ENCODE measurements at places on chromosomes 13 and 19.

GRCh38 chr19:8083141-8083540 is 30.6 kb downstream of the CCL25 start:
- no peak for DNase-seq

DNA sequence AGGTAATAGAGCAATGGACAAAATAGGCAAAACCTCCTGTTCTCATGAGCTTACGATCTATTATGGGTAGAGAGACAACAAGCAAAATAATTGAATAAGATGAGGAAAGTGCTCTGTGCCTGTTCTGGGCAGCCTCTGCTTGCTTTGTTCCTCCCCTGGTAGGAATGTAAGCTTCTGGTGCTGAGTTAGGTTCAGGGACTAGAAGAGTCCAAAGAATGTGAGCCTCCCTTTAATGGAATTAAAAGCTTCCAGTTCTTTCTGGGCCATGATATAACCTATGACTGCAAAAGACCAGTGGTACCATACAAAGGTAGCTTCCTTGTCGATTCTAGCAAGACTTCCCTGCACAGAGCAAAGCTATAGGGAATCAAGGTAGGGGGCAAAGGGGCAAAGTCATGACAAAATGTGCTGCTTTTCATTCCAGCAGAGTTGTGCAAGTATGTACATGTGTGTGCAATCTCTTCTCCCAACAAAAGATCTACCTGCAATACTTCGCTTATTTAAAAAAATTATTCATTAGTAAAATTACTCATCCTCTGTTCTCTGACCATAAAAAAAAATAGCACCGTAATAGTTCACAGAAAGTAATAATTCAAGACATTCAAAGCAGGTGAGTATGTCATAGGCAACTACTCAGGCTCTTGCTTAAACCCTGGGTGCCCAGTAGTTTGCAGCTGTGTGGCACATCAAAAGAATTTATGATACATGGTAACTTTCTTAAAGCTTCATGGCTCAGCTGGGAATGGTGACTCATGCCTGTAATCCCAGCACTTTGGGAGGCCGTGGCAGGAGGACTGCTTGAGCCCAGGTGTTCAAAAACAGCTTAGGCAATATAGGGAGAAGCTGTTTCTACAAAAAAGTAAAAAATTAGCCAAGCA is 21.4 kb downstream of the ACOD1 start:
- no peak for DNase-seq

DNA sequence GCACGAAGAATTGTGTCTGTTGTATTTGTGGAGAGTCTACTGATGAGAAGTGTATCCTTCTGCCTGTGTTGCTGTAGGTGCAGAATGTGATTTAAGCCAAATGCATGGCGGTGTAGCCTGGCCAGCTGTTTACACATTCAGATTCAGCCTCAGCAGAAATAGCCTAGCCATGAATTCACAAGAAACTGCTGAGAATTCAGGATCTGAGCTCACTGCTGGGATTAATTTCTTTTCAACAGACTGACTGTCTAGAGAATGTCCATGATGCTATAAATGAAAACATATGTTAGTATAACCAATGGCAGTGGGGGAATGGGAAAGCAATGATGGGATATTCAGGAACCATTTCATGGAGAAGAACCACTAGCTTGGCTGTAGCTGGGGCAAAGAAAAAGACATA is 77.4 kb upstream of the RNF113B start:
- no peak for DNase-seq

GRCh38 chr13:32669030-32669646 is 82.9 kb downstream of the PDS5B start:
- peak; percentile 43 for DNase-seq

- no peak for DNase-seq
These were observed 942.6 kb upstream of the SLC10A2 start for GRCh38 chr13:104008541-104009435.

DNA sequence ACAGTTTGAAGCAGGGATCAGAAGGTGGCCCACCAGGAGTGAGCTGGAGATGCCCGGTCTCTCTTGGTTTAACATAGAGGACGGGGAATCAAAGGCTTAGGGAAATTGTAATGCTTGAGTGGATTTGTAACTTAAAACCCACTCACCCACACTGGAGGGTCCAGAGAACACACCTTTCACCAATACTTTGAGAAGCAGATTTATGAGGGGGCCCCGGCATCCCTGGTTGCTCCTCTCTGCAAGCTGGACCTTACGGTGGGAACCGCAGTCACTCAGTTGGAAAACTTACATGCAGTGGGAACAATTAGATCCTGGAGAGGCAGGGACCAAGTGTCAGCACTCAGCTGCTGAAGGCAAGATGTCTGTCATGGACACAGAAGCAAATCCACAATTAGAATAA is 20.5 kb downstream of the PPP5C start:
- no peak for DNase-seq

GRCh38 chr13:106986033-106986484 is 418.1 kb upstream of the ARGLU1 start:
- DNase-seq = no peak

DNA sequence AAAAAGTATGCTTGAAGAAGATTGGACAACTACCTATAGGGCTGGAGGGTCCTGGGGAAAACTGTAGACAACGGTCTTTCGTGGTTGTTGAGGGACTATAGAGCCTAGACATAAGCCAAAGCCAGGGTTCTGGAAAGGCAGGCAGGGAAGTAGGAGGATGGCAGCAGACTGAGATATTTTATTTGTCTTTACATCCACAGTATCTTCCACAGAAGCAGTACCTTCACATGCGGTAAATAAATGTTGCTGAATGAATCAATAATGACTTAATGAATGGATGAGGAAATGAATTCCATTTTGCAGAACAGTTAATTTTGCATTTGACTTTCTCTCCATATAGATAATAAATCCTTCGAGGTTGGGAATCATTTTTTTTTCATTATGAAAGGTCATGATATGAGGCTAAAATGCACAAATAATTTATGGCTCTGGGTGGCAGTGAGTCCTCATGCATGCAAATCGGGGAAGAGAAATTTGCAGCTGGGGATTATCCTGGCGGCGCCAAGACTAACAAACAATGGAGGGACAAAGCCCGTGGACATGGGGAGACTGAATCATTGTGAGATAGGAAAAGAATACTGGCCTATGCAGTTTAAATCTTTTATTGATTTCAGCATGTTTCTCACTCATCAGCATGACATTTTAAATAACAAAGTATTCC is 102.0 kb downstream of the ERCC5 start:
- no peak for DNase-seq

GRCh38 chr13:76439546-76439945 is 446.7 kb downstream of the KCTD12 start:
- DNase-seq = no peak

GRCh38 chr13:91238036-91238435 is 109.5 kb upstream of the MIR17HG start:
- no peak for DNase-seq

DNA sequence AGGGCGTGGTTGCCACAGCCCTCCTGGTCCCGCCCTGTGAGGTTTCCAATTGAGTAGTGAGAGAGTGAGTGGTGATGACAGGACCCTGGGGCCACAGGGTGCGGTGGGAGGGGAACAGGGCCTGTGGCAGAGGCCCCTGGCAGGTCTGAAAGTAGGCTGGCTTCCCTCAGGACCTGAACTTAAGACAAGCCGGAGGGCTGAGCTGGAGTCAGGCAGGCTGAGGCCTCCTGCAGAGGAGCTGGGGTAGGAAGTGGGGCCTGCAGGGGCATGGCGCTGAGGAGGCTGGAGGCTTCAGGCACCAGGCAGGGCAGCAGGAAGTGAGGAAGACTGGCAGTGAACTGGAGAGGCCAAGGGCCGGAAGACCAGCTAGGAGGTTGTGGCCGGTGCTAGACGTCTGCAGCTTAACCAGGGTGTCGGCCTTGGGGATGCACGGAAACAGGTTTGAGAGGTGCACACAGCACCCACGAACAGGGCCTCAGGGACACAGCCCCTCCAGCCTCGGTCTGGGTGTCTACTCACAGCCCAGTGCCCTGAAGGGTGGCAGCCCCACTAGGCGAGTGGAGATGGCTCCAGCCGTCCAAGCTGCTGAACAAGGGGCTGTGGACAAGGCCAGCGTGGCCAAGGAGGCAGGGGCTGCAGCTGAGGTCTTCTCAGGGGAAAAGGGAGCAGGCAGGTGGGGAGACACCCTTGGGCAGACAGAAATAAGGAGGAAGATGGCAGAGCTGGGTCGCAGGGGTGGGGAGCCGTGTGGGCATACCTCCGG is 17.8 kb downstream of the POP4 start:
- peak; percentile 94 for DNase-seq

GRCh38 chr13:73721571-73721970 is 412.6 kb downstream of the KLF12 start:
- DNase-seq = no peak

GRCh38 chr13:49877629-49878218 is 58.4 kb downstream of the SPRYD7 start:
- DNase-seq = no peak

GRCh38 chr13:101157261-101157660 is 259.0 kb downstream of the NALCN start:
- DNase-seq = no peak

DNA sequence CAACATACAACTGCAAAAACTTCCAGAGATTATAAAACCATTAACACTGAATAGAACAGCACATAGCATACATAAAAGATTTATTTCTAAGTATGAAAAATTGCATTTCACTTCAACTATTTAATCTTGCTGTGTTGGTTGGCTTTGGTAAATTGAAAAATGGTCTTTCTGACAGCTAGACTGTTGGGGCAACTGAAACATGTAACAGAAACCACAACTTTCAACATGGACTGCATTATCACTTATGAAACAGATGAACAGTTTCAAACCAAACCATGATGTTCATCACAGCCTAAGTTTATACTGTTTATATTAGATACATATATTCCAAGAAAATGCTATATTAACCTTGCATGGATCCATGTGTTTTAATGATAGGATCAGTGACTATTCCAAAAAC is 324.1 kb upstream of the PCDH9 start:
- no peak for DNase-seq

DNA sequence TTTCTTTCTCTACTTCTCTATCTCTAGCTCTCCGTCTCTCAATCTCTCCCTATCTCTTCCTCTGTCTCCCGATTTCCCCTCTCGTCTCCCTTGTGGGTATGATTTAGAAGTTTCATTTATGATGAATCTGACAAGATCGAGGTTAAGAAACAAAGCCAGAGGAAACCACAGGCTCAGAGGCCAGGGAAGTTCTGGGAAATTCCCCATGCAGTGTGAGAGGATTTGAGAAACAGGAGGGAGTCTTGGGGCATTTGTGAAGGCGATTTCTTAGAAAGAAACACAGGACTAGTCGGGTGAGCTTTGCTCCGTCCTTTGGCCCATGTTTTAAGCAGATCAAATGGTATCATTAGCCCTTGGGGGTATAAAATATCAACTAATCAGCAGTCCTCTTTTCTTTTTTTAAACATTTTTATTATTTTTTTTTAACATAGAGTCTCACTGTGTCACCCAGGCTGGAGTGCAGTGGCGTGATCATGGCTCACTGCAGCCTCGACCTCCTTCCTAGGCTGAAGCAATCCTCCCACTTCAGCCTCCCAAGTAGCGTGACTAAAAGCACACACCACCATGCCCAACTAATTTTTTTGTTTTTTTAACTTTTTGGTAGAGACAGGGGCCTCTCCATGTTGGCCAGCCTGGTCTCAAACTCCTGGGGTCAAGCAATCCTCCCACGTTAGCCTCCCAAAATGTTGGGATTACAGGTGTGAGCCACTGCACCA is 25.8 kb downstream of the TNFSF9 start:
- DNase-seq = peak; percentile 48

GRCh38 chr19:34600366-34600765 is 76.6 kb downstream of the SCGB2B2 start:
- no peak for DNase-seq

DNA sequence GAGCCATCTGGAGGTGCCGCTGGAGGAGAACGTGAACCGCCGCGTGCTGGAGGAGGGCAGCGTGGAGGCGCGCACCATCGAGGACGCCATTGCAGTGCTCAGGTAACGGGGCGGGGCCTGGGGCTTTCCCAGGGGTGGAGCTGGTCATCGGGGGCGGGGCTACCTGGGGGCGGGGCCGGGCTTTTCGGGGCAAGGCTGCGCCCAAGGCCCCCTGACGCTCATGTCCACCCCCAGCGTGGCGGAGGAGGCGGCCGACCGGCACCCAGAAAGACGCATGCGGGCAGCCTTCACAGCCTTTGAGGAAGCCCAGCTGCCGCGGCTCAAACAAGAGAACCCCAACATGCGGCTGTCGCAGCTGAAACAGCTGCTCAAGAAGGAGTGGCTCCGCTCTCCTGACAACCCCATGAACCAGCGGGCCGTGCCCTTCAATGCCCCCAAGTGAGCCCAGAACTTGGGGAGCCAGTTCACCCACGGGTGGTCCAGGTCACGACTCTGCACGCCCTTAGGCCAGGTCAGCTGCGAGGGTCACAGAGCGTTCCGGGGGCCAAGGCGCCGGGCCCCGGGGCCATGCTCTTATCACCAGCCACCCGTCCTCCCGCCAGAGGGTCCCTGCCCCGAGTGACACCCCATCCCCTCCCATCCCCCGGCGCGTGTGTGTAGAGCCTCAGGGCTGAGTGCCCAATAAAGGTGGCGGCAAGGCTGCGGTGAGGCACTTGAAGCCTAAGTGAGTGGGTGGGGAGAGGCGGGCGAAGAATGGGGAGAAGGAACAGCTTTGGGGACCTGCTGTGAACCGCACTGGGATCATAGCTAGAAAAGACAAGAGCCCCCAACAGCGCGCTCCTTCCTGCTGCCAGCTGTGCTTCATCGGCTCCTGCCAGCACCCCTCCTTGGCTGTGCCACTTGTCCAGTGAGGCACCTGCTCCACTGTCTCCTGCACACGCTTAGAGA is 10.7 kb downstream of the CCDC124 start:
- DNase-seq = no peak

GRCh38 chr13:97256343-97256783 is 34.2 kb downstream of the MBNL2 start:
- DNase-seq = peak; percentile 59

- DNase-seq = no peak
These were observed 379.9 kb downstream of the LIG4 start for GRCh38 chr13:107835339-107836018.

DNA sequence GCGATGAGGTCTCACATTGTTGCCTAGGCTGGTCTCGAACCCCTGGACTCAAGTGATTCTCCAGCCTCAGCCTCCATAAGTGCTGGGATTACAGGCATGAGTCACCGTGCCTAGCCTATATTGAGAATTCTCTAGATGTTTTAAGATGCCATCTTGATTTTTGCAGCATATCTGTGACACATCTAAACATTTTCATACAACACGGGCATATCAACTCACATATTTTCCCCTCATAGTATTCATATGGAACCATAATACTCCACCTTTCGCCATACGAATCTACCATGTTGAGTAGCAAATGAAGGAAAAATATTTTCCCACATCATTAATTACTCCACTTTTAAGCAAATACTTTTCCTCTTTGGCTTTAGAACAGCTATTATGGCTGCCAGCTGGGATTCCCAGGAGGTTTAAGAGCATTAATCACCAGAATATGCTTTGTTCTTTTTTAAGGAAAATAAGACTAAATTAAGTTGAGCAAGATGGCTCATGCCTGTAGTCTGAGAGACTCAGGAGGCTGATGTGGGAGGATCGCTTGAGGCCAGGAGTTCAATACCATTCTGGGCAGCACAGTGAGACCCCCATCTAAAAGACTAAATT is 56.9 kb upstream of the GTF2F2 start:
- DNase-seq = no peak

Data from activated CD4-positive, alpha-beta T cell treated with anti-CD3 and anti-CD28 coated beads, Interleukin-10, Interleukin-2, amounts not matched to agents 100 ng/mL and 50 ng/mL, durations not matched to agents 16 hours and 8 hours (primary cell).